Stimulated activated CD8-positive, alpha-beta memory T cell treated with anti-CD3 and anti-CD28 coated beads, Interleukin-15, amount 100 ng/mL, for 48 hours (primary cell): ENCODE measurements at places on chromosomes 12 and 14.

DNA sequence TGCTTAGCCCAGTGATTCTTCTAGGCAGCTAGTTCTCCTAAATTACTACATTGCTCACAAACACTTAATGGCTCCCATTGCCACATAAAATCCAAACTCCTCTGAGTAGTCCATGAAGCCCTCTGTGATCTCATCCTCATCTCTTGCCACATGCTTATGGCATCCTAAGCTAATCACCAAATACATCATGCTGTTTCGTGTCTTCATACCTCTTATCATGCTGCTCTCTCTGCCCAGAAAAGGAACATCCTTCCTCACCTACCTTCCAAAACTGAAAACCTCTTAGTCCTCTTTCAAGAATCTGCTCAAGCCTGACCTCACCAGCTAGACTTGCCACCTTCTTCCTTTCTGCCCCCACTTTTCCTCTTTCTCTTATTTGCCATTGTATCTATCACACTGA, 108.5 kb downstream of the DUSP6 start:
- no peak for DNase-seq

DNA sequence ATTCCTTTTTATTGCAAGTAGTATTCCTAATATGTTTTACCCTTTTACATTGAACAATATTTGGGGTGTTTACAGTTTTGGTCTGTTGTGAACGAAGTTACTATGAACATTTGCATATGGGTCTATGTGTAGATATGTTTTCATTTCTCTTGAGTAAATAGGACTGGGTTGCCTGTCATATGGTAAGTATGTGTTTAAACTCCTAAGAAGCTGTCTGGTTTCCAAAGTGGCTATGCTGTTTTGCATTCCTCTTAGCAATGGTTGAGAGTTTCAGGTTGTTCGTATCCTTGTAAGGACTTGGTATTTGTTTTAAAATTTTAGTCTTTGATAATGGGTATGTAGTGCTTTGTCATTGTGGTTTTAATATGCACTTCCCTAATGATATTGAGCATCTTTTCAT, 6.3 kb downstream of the METAP2 start:
- no peak for DNase-seq

GRCh38 chr12:123491056-123491455, 33.1 kb downstream of the SNRNP35 start:
- no peak for DNase-seq

DNA sequence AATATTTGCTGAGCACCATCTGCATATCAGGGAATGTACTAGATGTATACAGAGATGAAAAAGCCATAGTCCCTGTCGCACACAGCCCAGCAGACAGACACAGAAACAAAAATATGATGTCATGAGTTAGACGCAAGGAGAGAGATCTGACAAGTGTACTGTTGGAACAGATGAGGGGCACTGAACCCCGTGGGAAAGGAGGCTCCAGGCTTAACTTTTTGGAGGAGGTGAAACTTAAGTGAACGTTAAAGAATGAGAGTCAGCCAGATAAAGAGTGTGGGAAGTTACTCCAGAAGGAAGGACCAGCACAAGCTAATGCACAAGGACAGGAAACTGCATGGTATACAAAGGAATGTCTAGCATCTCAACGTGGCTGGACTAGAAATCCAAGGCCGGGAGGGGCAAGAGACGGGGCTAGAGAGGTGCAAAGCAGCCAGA, 2.5 kb upstream of the ACTN1 start:
- no peak for DNase-seq

GRCh38 chr12:26058818-26059217, 66.0 kb downstream of the BHLHE41 start:
- no peak for DNase-seq

- no peak for DNase-seq
Observed at GRCh38 chr12:116143909-116144308, 133.6 kb downstream of the MED13L start.

- DNase-seq, result no peak
Observed at GRCh38 chr12:16325426-16325825, 22.0 kb upstream of the MGST1 start.

- DNase-seq, result no peak
Observed at GRCh38 chr12:25529738-25530137, 23.3 kb downstream of the LMNTD1 start.

- DNase-seq, result no peak
Observed at GRCh38 chr12:88063375-88063774, 34.2 kb upstream of the C12orf50 start.

DNA sequence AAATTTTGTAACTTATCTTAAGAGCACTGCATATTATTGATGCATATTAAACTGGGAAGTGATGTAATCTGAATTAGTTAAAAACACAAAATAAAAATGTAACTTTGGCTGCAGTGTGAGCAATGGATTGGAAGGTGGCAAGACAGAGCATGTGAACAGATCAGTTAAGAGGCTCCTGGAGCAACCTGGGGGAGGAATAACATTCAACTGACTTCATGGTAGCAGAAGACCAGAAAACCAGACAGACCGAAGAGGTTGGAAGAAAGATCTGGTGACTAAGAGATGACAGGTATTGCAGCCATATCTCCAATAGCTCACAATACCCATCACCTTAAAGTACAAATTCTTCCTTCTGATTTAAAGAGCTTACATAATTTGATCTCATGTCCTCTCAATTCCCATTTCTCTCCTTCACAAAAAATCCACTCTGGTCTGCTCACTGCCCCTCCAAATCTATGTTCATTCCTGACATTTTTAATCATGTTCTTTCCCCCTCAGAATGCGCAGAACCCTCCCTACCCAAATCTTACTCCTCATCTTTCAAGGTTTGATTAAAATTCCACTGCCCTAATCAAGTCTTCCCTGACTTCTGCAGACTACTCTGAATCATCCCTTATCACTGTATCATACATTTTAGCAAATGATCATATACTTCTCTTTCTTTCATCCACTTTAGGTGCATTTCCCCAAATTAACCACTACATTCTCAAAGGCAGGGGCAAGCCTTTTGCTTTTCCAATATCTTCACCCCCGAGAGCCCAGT, 51.5 kb downstream of the DUSP16 start:
- no peak for DNase-seq
